GM12878 (cell line): ENCODE measurements at places on chromosomes 6 and 20. TPM values are rescaled to one million over a fixed set of nuclear protein-coding genes. Genes with fewer than 3 reads are reported as not detected.

GRCh38 chr6:111871207-111871606, 2.0 kb downstream of the FYN start:
- DNase-seq = no peak

DNA sequence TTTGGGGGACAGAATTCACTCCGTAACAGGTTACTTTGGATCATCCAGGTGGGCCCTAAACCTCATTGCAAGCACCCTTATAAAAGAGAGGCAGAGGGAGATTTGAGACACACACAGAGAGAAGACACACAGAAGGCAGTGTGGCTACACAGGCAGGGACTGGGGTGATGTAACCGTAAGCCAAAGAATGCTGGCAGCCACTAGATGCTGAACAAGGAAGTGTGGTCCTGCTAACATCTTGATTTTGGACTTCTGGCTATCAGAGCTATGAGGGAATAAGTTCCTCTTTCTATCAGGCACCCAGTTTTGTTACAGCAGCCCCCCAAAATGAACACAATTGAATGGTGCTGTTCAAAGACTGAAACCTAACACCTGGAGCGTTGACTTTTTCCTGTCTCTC, 191.3 kb upstream of the MYLIP start:
- no peak for DNase-seq

DNA sequence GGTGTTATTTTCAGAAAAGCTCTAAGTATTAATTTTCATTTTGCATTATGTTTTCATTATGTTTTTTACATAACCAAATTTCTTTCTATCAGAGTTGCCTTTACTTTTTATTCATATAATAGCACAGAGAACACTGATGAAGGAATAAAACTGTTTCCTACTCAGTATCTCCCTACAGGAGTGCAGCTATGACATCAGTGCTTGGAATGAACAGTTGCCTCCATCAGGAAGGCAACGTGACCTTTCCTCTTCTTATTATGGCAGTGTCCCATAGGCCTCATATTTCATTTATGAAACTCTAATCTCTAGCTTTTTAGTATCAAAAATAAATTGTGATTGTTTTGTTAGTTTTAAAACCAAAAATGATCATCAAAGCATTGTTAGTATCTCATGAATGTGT, 712.8 kb downstream of the CD109 start:
- DNase-seq = no peak

- no peak for DNase-seq
Observed at GRCh38 chr6:158060455-158061360, 79.0 kb downstream of the SYNJ2 start.

DNA sequence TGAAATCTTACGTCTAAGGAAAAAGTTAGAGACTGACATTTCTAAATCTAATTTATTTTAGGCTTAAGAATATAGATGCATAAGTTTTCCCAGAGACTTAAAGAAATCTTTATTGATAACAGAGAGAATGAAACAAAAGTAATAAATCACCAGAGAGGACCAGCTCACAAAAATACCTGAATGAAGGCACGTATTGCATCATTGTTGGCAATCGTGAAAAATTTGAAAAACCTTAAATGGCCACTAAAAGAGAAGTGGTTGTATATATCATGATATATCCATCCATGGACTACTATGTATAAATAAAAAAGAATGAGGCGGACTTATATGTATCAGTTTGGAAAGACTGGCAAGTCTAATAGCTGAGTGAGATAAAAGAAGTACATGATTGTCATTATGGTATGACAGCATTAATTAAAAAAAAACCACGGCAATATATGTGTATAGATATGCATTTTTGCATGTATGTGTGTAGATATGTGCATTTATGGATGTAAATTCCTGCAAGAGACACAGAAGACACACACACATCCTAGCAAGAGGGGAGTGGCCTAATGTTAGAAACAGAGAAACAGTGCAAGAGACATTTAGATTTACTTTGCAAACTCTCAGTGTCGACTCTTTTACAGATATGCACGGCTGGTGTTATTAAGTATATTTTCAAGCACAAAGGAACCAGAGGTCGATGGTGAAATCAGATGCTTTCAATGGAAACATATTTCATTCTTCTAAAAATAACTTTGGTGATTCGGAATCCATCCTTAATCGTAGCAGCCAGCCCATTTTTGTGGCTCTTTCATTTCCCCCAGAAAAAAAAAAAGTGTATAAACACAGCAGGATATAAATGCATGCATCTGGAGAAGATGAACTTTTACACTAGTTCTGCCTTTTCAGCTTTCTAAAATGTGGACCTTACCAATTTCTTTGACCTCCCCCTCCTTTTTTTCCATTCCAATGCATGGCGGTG, 156.1 kb upstream of the SALL4 start:
- DNase-seq = no peak

- DNase-seq = no peak
Observed at GRCh38 chr6:110322874-110323242, 35.3 kb downstream of the METTL24 start.

DNA sequence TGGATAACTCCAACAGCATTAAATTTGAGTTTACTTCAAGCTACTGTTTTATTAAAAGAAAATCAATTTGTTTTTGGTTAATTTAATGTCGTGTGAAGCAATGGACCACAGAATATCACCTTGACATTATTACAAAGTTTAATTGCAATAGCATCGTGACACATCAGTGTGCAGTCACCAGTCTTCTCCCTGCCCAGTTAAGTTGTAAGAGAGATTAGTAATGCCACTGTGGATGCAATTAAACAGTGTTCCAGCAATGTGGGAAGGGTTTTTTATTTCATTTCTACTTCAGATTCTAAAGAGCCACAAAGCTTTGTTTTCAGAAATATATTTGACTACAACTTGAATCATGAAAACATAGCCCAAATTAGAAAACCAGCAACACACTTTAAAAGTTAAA, 128.7 kb downstream of the SYNE1 start:
- no peak for DNase-seq

DNA sequence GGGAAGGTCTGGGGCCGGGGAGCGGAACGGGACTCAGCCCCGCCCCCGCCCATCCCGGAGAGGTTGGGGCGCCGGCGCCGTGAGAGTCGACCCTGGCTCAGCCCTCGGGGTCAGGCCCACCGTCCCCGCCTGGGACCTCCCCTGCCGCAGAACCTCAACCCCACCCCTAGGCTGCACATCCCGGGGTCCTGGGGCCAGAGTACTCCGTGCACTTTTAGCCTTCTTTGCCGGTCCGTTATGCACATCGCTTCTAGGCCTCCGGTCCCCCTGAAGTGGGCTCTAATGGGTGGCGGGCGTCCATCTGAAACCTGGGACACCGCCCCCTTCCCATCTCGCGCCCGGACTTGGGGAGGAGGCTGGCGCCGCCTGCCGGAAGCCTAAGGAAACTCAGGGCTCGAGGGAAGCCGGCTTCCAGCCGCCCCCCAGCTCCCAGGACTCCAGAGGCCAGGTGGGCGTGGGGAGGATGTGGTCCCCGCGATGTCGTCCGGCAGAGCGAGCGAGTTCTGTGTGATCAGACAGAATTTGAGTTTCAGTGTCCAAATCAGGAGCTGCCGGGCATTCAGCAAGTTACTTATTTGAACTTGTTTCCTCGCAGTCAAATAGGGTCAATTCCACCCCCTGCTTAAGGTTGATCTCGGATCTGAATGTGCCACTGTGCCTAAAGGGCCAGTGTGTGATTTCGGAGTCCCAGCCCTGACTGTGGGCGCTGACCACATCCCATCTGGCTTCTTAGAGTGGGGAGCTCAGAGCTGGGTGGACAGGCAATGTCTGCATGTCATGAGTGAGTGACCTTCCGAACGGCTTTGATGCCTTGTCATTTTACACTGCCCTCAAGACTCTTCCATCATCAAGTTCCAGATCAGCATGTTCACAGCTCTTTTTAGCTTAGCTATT, 47.6 kb downstream of the CPXM1 start:
- DNase-seq = no peak

- DNase-seq = no peak
Observed at GRCh38 chr6:4487538-4487937, 288.7 kb upstream of the CDYL start.

- peak; percentile 65 for DNase-seq
Observed at GRCh38 chr6:72683797-72684196, 61.9 kb downstream of the KCNQ5 start.

- DNase-seq = no peak
Observed at GRCh38 chr6:162173466-162173865, 554.1 kb downstream of the PRKN start.

DNA sequence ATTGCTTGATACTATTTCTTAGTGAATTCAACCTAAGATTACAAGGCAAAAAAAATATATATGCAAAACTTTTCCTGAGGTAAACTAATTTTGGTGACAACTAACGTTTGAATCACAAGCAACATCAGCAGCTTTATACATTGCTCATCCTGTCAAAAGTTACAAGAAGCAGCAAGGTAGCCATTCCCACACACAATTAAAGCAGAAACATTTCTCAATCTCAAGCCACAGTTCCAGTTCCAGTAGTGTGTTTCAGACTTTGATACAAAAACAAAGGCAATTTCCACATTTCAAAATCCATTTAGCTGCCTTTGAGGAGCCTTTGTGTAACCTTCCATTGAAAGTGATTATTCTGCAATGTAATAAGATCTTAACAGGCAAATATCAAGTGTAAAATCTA, 191.0 kb downstream of the WDR27 start:
- no peak for DNase-seq

DNA sequence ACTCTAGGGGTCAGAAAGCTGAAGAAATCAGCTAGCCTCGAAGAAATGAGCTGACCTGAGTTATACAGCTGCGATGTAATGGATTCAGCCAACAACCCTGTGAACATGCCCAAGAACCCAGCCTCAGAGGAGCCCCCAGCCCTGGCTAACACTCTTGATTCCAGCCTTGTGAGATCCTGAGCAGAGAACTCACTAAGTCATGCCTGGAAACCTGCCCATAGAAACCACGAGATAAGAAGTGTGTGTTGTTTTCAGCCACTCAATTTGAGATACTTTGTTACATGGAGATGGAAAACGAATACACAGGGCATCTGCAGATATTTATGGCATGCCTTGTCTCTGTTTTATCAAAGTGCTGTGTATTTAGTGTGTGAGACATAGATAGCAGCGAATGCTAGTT, 265.2 kb downstream of the QKI start:
- DNase-seq = no peak

GRCh38 chr20:61857884-61858283, 207.8 kb downstream of the TAF4 start:
- no peak for DNase-seq

DNA sequence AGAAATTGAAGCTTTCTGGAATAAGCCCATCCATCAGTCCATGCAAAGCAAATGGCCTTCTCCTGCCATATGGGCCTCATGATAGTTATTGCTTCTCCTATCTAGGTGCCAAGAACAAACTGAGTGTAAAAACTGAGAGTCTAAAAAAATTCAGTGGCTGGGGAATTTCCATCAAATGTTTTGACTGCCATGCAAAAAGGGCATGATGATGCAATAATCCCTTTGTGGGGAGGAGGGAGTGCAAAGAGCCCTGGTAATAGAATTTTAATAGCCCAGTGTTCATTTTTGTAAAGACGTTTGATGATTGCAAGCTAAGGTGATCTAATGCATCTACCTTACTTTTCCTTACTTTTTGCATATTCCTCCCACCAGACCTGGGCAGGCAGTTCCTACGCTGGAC, 683.7 kb downstream of the EPM2A start:
- no peak for DNase-seq

- no peak for DNase-seq
Observed at GRCh38 chr20:2807019-2807418, 6.6 kb upstream of the CPXM1 start.

DNA sequence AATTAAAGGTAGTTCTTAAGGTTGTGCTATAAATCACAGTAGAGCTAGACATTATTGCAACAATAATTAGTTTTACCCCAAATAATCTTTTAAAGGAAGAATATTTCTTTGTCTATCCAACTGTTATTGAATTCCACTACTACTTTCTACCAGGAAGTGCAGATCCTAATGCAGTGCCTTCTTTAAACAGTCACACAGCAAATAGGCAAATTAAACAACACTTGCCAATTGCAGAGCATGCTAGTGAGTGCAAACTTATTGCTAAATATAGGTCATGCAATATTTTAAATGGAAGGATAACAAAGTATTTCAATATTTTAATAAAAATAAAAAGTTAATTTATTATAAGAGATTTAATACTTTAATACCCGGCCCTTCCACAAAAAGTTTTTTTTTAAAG, 107.3 kb upstream of the BCLAF1 start:
- DNase-seq = no peak

Gene PGC
- 0.26 and 1.2 TPM in 2 replicates for total RNA-seq

Gene RIOK1
- 29.9 and 30.6 TPM in 2 replicates for total RNA-seq

Gene SYTL3
- total RNA-seq = 7.1 and 8.4 TPM in 2 replicates

Gene NR2E1
- total RNA-seq = not detected in 2 replicates

Gene SAMD3
- 0.43 and 0.44 TPM in 2 replicates for total RNA-seq

Gene ELOVL2
- total RNA-seq = not detected in 2 replicates

Gene SYNDIG1
- not detected in 2 replicates for total RNA-seq

Gene RIPOR2
- 37.9 and 41.1 TPM in 2 replicates for total RNA-seq

Gene SLC16A10
- total RNA-seq = 10.6 and 11.0 TPM in 2 replicates

Gene SLC17A3
- not detected in 2 replicates for total RNA-seq
